ENCODE measurements at places on chromosomes 2 and 18.

- DNase-seq: peak; percentile 63
Observed at GRCh38 chr2:33321236-33321771, 155.1 kb upstream of the RASGRP3 start.

GRCh38 chr2:196381464-196381863 is 210.1 kb upstream of the STK17B start:
- no peak for DNase-seq

DNA sequence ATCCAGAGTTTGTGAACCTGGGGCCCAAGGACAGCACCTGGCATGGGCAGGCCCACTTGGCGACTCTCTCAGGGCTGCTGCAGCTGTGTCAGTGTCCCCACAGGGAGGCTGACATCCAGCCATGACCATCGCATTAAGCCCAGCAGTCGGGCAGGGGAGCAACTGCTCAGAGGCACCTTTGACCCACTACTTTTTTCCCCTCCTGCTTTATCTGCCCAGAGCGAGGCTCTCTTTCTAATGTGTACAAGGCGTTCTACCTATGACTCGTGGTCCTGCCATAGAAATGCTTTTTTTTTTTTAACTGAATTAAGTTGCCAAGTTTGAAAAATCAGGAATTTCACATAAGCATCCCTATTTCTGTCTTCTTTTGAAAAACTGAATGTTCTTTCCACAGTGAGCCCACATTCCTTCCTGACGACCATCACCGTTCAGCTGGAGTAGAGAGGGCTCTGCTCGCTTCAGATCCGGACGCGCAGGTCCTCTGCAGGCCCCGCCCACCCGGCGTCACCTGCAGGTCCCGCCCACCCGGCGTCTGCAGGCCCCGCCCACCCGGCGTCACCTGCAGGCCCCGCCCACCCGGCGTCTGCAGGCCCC is 403 bp upstream of the CLUL1 start:
- peak; percentile 6 for DNase-seq

DNA sequence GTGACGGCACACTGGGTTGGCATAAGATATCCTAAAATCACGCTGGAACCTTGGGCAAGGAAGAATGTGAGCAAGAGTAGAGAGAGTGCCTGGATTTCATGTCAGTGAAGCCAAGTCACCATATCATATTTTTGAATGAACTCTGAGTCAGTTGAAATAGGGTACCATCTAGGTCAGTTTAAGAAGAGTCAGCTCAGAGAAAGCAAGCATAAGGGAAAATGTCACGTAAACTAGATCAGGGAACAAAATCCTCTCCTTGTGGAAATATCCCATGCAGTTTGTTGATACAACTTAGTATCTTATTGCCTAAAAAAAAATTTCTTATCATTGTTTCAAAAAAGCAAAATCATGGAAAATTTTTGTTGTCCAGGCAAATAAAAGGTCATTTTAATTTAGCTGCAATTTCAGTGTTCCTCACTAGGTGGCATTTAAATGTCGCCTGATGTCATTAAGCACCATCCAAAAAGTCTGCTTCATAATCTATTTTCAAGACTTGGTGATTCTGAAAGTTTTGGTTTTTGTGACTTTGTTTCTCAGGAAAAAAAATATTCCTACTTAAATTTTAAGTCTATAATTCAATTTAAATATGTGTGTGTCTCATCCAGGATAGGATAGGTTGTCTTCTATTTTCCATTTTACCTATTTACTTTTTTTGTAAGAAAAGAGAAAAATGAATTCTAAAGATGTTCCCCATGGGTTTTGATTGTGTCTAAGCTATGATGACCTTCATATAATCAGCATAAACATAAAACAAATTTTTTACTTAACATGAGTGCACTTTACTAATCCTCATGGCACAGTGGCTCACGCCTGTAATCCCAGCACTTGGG is 19.6 kb downstream of the RSAD2 start:
- no peak for DNase-seq

DNA sequence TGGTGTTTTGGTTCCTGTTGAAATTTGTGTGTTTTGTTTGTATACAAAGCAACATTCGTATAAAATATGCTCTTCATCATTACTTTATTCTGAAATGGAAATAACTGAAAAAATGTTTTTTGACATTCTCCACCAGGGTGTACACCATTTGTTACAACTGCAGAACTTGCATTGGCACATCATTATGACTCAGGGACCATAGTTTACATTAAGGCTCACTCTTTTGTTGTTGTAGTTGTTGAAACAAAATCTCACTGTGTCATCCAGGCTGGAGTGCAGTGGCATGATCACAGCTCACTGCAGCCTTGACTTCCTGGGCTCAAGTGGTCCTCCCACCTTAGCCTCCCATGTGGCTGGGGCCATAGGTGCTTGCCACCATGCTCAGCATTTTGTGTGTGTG is 676.6 kb downstream of the TDRD15 start:
- no peak for DNase-seq

DNA sequence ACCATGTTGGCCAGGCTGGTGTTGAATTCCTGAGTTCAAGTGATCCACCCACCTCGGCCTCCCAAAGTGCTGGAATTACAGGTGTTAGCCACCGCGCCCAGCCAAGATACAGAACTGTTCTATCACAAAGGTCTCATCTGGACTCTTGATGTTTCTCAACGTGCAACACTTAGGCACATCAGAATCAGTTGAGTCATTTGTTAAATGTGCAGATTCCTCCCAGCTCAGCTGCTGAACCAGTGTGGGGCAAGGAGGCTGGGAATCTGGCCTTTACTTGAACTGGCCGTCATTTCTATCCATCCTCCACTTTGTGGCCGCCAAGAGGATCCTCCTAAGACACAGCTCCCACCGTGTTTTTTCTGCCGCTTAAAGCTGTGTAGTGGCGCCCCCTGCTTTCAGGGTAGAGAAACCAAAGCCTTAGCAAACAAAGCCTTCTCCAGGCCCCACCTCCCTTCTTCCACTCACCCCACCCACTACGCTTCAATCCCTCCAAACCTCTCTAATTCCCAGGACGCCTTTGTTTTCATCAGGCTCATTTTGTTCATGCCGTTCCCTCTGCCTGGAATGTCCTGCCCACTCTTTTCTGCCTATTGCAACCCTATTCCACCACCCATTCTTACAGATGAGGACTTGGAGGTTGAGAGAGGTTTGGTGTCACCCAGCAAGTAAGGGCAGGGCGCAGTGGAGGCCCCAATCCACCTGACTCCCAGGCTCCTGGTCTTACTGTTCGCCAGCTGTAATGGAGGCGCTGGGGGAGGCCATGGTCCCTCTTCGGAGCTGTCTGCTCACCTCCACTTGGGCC is 776 bp upstream of the SPEG start:
- DNase-seq: peak; percentile 71

DNA sequence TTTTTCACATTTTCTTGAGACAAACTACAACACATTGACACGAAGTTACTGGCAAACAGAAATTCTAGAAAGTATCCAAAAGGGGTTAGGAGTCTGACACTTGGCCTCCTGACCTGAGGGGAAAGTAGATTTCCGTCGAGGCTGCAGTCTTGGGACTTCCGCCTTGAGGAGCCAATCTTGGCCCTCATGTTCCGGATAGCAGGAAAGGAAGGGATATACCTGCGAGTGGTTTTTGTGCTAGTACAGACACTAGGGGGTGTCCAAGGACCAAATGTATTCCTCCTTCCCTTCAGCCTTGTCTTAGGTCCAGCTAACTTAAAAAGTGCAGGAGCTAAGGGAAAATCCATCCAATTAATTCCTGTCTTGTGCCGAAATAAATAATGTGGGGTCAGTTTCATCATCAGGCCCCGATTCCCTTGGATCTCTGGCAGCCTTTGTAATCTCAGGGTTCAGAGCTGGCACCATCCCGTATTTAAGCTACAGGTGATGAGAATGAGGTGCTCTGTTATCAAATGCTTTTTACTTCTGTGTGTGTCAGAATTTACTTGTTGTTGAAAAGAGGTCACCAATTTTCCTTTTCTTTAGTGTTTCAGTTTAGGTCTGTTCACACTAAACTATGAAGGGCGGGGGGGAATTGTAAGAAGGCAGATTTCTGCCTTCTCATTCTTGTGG is 330.2 kb upstream of the FANCL start:
- peak; percentile 22 for DNase-seq

- no peak for DNase-seq
Observed at GRCh38 chr2:8889978-8890377, 52.6 kb upstream of the KIDINS220 start.

DNA sequence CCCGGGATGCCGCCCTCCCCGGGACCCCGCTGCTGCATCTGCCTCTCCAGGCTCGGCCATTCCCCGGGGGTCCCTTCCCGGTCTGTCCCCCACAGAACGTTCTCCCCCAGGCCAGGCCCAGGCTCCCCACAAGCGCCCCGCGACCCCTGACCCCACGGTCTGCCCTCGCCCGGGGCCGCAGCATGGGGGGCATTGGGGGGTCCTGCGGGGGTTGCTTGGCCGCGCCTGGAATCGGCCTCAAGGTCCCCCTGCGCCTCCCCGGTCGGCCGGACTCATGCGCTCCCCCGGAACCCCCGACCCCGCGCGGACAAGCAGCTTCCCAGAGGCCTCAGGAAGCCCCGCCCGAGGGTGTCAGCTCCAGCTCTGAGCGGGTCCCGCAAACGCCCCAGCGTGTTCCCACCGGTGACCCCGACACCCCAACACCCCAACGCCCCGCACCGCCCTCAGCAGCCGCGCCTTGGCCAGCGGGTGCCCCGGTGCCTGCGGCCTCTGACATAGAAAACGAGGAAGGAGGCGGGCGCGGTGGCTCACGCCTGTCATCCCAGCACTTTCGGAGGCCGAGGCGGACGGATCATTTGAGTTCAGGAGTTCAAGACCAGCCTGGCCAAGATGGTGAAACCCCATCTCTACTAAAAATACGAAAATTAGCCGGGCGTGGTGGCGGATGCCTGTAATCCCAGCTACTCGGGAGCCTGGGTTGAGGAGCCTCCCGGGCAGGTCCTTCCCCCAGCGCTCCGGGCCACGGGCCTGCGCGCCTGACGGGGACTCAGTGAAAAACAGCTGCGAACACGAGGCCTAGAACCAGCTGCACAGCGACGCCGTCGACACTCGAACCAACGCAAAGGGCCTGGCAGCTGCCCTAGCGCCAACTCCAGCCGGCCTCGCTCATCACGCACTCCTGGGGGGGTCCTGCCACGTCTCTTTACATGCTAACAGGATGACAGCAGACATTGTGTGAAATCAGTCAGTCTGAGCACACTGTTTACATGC is 61.8 kb upstream of the CTDP1 start:
- no peak for DNase-seq

DNA sequence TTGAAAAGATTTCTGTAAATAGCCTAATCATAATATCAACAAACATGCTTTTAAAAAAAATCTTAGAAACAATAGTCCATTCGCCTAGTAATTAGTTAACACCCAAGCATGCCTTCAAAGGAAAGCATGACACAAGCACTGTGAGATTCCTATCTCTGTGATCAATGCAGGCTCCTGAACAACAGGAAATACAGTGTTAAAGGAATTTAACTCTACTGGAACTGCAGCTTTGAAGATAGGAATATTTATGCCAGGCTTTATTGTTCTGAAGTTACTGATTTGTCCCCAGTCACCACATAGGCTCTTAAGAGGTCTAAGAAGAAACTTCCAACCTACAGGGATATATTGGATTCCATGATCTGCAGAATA is 15.4 kb upstream of the FAM124B start:
- no peak for DNase-seq

DNA sequence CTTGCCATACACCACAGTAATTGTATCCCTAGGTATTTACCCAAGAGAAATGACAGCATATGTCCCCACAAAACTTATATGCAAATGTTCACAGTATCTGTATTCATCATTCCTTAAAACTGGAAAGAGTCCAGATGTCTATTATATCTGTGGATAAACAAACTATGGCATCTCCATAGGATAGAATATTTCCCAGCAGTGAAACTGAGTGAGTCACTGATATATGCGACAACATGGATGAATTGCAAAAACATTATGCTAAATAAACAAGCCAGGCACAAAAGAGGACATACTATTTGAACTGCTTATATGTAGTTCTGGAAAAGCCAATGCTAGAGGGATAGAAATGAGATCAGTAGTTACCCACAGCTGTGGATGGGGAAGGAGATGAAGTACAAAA is 359.4 kb upstream of the DSEL start:
- no peak for DNase-seq

- DNase-seq: no peak
Observed at GRCh38 chr2:35081001-35081621, 1274.5 kb upstream of the CRIM1 start.

GRCh38 chr2:156191527-156191926 is 141.0 kb downstream of the NR4A2 start:
- DNase-seq: no peak

- no peak for DNase-seq
Observed at GRCh38 chr2:26873286-26873983, 25.5 kb downstream of the DPYSL5 start.

Data from activated CD4-positive, alpha-beta T cell treated with anti-CD3 and anti-CD28 coated beads for 36 hours (primary cell).